ENCODE measurements at places on chromosomes 13 and 19.

DNA sequence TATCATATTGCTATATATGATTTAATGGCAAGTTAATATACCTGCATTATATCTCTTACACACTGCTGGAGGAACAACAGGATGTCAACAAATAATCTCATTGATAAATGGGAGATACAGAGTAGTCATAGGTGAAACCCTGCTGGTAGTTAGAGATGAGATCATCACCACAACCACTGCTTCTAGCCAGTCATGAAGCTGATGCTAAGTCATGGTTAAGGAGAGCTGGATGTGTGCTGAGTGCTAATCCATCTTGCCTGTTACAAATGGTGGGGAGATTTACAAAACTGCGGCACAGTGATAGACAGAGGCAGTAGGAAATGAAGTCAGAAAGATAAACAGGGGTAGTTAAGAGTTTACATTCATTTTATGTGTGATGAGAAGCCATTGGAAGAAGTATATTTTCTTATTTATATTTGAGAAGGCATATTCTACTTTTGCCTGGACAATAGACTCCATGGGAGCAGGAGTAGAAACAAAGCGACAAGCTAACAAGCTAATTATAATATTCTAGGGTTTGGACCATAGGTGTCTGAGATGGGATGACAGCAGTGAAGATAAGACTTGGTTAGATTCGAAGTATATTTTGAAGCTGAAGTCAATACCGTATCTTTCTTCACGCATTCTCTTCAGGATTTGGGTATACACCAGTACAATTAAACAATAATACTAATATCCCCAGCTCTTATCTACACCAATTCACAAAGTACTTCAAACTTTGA, 78.0 kb upstream of the TRPC4 start:
- no peak for DNase-seq

- DNase-seq: no peak
Observed at GRCh38 chr19:2251106-2252054, 2.3 kb downstream of the AMH start.

DNA sequence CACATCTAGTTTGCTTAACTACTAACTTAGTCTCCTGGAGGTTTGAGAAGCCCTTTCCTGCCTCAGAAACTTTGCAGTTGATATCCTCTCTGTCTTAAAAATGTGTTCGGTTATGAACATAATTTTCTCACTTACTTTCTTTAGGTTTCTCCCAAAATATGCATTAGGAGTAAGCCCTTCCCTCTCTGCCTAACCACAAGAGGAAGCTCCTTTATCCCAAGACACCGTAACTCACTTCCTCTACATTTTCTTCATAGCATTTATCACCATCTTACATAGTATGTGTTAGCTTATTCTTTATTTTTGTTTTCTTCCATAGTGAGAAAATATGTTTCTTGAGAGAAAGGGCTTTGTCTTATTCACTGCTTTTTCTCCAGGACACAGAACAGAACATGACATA, 952.5 kb upstream of the ATXN8OS start:
- DNase-seq: no peak

DNA sequence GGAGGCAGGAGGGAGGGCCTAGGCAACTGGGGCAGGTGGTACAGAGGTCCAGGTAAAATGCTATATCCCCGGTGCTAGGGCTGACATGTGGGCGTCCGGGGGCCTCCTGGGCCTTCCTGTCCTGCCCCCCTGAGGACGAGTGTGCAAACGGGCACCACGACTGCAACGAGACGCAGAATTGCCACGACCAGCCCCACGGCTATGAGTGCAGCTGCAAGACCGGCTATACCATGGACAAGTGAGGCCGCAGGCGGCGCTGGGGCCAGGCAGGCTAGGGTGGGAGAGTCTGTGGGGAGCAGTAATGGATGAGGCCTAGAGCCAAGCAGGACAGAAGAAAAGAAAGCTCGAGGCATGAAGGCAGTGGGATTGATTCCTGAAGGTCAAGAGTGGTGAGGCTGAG, 21.3 kb downstream of the CNFN start:
- no peak for DNase-seq

- no peak for DNase-seq
Observed at GRCh38 chr19:3346677-3347353, 19.6 kb upstream of the NFIC start.

DNA sequence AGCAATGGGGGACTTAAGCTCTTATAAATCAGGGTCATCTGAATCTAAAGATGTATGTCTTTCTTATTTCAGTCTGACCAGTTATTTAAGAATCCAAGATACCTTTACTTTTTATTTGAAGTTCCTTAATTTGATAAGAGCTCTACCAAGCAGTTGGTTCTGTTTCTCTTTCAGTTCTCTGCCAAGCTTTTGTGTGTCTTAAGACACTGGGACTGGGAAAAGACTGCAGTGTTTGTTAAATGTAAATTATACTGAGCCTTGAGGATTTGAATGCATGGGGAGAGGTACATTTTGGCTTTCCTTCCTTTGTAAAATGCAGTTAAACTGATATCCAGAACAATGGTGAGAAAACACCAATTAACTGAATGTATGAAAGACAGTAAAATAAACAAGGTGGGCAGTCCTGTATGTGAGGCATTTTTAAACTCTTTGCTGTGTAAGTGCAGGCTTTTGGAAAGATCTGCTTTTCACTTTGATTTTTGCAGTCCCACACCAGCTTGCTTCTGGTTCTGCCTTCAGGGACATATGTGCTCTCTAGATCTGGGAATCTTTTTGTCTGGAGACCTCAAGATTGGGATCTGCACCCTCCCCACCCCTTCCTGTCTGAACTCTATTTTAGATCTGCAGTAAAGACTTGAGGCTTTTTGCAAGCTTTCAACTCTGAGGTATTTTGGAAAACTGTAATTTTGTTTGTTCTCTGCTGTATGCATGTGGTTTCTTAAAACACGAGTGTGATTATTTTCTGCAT, 77.6 kb downstream of the LRCH1 start:
- DNase-seq: no peak

Data from BJ (cell line).